ENCODE measurements at places on chromosomes 6 and 20. TPM values are rescaled to one million over a fixed set of nuclear protein-coding genes. Genes with fewer than 3 reads are reported as not detected.

DNA sequence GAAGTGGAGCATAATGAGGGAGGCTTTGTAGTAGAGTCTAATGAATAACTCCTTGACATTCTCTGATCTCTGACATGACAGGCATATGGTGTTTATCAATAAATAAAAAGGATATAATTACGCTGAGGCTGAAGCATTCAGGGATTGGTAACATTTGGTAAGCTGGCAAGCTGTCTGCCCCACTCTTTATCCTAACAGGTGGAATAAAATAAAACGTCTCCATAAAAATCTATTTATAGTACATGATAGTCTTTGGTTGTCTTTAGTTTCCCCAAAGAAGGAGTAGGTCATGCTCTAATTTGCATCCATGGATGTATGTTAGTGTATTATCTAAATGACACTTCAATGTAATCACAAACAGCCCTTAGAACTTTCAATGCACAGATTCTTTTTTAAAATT is 30.9 kb upstream of the RBM24 start:
- DNase-seq: no peak

- DNase-seq: no peak
Observed at GRCh38 chr20:20276811-20277530, 90.9 kb upstream of the INSM1 start.

DNA sequence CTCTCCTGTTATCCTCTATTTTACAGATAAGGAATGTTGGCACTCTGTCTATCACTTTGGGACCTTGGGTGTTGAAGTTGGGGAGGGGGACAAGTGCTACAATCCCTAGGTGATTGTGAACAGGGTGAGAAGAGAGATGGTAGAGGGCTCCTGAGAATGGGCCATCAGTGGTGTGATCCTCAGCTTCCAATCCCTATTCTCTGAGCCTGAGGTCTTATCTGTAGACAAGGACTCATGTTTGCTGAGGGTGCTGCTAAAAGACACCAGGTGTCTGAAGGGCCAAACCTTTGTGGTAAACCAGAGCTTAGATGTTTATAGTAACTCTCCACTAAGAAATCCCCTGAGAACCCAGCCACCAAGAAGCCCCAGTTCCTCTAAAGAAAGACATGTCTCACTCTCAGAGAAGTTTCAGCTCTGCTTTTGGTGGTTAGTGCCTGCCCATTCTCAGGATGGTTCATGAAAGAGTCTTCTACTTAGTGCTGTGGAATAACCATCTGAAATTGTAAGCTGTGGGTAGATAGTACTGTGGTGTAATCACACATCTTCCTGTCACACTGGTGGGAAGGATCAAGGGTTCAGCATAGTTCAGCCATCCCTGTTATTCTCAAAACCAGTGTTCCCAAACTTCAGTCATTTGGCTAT is 58.2 kb upstream of the IL20RA start:
- no peak for DNase-seq

GRCh38 chr20:4883546-4883945 is 117.8 kb downstream of the SLC23A2 start:
- no peak for DNase-seq

Gene LGSN
- not detected for total RNA-seq

Gene CEBPB
- 44.8 TPM for total RNA-seq

Gene DUSP15
- total RNA-seq: 3.9 TPM

Gene POPDC3
- 161 TPM for total RNA-seq

Gene PTK6
- total RNA-seq: 4.4 TPM

All from Caki2 (cell line).